Vagina (tissue), 2 donors: ENCODE measurements at places on chromosomes 6 and 20.

DNA sequence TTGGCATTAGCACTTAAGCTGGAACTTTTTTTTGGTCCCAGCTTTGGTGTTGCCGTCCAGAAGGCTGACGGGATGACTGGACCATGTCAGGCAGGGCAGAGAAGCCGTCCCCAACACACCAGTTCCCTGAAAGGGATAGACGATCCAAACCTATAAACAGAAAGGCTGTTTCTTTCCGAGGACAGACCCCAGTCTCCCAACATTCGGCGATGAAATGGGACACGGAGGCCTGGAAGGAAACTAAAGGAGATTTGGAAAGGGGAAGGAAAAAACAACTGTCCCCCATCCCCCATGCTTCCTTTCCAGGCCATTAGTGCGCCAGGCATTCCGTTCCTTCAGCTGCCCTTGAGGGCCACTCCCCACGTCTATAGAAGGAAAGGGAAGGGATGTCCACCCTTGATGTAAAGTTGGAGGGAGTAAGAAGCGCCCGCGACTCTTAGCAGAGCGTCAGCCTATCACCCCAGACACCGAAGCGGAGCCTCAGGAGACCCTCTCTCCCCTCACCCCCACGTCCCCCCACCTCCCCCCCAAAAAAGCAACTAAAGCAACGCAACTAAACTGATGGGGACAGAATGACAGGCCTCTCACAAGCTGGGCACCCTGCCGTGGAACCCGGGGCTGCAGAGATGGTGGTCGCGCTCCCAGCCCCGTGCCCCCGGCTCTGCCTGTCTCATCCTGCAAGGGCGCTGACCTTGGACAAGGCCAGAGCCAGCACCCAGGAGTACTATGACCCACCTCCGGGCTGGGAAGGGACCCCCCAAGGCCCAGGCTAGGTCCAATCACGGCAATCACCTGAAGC is 638 bp downstream of the BLCAP start:
- no peak for DNase-seq

- DNase-seq = no peak
Observed at GRCh38 chr6:75524322-75524972, 30.8 kb upstream of the FILIP1 start.

- DNase-seq = no peak
Observed at GRCh38 chr20:38079353-38079752, 45.8 kb downstream of the RPRD1B start.

DNA sequence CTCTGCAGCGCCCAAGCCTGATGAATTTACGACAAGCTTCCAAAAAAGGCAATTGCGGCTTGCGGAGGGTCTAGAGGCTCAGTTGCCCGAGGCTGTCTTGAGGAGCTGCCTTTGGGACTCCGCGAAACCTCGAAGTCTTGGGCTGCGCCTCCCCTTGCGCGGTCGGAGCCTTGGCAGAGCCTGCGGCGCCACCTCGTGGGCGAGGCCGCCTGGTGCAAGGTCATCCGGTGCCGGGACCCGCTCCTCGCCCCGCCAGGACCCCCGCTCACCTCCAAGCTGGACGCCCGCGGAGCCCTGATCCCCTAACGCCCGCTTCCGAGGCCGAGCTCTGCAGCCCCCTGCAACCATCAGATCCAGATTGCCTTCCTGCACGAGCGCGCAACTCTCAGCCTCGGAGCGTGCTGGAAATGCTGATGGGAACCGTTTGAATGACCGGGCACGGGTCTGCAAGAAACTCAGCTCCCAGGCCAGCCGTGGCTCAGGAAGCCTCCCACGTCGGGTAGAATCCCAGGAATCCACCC is 14.9 kb upstream of the FAM210B start:
- no peak for DNase-seq

DNA sequence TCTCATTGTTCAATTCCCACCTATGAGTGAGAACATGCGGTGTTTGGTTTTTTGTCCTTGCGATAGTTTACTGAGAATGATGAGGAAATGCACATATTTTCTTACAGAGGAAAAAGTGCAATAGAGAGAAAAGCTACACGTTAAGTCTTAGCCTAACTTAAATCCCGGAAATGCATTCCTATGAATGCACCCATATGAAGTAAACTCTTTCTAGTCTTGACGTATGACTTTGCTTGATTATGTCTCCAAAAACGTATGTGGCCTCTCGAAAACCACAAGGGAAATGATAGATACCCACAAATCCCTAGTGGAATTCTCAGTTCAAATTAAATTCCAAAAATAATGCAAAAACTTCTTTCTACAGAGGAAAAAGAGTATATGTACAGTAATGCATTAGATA is 90.7 kb upstream of the SASH1 start:
- no peak for DNase-seq

- DNase-seq = no peak
Observed at GRCh38 chr6:47446669-47447330, 30.8 kb upstream of the CD2AP start.

GRCh38 chr6:21595285-21596144 is 2.0 kb downstream of the SOX4 start:
- no peak for DNase-seq

- no peak for DNase-seq
Observed at GRCh38 chr20:58763076-58763475, 70.5 kb downstream of the NPEPL1 start.

GRCh38 chr20:21286775-21287174 is 16.4 kb upstream of the XRN2 start:
- no peak for DNase-seq

DNA sequence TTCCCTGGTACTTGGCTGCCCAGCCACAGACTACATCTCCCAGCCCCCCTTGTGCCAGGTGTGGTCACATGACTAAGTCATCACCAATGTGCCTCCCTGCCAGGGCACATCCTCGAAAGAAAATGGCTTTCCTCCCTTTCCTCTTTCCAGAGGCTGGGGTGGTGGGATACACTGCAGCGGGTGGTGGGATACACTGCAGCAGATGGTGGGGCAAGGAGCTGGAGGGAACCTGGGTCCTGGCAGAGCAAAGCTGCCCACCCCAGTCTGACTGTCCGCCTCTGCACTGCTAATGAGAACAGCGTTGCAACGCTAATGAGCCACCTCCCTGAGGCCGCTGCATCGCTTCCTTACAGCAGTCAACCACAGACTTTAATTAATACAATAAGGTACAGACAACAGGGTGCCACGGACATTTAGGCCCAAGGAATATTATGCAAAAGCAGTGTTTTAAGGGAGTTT is 125.3 kb downstream of the PREX1 start:
- DNase-seq = no peak

- DNase-seq = no peak
Observed at GRCh38 chr20:47524015-47524784, 22.5 kb downstream of the NCOA3 start.

- no peak for DNase-seq
Observed at GRCh38 chr6:2264932-2265331, 19.5 kb upstream of the GMDS start.

DNA sequence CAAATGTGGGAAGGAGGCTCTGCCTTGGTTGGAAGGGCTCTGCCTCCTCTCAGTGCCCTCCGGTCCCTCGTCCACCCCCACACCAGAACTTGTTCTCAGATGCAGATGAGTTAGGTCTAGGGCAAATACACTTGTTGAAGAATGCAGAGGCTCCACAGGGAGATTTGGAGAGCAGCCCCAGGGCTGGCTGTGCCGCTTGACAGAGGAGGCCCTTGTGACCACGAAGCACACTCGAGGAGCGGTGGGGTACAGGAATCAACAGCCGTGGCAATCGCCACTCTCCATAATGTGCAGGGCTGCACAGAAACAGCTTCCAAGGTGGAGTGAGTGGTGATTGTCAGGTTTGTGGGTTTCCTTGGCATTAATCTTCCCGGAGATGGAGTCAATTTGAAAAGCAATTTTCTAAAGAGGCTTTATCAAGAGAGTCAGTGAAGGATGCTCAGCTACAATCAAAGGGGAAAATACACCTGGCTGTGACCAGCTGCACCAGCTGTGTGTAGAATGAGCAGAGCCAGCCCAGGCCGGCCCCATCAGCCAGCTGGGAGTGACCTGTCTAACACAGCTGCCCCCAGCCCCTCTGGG is 59.5 kb downstream of the BFSP1 start:
- DNase-seq = peak; percentile 40

DNA sequence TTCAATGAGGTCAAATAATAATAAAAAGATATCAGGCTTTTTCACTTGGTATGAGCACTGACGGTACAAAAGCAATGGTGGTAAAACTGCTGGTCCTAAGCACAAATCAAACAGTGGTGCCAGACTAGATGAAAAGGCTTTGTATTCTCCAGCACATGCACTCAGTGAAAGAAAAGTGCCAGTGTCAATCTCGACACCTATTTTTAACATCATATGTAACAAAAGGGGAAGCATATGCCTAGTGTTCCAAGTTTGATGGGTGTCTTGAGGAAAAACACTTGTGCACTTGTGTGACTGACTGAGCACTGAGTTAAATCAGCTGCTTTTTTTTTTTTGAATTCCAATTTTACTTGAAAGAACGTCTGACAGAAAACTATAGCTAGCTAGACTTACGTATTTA is 27.3 kb downstream of the MED23 start:
- no peak for DNase-seq

- no peak for DNase-seq
Observed at GRCh38 chr6:160102956-160103824, 18.4 kb upstream of the SLC22A1 start.

DNA sequence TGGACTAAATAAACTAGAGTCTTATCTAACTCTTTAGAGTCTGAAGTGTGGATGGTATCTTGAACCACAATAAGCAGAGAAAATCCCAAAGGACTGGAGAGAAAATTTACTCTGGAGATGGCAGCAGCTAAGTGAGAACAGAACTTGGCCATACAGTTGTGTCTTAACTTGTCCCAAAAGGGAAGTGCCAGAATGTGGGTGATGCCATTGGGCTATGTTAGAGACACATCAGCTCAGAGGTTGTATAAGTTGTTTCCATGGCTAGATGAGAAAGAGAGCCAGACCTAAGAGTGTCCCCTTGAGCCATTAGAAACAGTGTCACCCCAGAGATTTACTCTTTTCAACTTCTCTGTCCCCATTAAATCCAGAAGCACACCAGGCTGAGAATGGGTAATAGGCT is 36.2 kb downstream of the FOXO3 start:
- DNase-seq = no peak

DNA sequence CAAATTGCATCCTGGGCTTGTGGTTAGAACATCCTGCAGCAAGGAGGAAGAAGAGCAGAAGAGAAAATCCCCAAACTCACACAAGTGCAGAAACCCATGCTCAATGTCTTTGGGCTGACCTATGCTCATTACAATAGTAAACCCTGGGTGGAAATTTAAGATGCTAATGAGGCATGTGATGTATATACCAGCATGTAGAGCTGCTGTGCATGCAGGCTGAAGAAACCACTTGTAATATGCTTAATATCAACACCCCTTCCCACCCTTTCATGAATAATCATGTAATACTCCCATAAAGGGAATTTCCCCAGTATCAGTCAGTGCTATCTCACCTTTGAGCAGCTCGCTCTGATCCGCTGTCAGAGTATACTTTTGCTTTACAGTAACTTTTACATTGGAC is 90.0 kb upstream of the GRIK2 start:
- DNase-seq = no peak

- peak; percentile 72 for DNase-seq
Observed at GRCh38 chr20:24840121-24840713, 108.9 kb upstream of the CST7 start.

DNA sequence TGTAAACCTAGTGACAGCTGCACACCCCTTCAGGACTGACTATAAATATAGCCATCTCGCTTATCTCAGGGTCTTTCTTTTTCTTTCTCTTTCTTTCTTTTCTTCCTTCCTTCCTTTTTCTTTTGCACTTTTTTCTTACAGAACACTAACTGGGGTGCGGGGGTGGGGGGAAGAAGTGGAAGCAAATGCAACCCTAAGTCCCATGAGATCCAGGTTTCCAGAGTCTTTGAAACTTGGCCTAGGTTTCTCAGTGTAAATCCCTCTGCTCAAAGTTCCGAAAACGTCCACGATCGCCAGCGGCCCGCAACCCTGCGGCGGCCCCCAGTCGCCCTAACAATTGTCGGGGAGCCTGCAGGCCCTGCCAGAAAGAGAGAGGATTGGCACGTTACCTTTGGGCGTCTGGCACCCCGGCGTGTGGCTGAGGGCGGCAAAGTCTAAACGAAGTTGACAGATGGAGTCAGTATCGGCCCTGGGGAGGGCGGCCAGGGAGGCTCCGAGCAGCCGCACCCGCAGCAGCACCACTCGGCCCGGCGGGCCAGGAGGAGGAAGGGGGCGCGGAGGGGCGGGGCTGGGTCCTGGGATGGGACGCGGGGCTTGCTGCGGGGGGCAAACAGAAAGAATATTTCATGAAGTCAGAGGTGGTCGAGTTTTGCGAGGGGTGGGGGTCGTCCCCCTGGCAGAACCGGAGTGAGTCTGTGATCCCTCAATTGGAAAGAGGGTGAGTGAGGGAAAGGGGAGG is 577 bp upstream of the FOXF2 start:
- DNase-seq = no peak

- DNase-seq = no peak
Observed at GRCh38 chr6:51934098-51934497, 153.3 kb downstream of the PKHD1 start.

DNA sequence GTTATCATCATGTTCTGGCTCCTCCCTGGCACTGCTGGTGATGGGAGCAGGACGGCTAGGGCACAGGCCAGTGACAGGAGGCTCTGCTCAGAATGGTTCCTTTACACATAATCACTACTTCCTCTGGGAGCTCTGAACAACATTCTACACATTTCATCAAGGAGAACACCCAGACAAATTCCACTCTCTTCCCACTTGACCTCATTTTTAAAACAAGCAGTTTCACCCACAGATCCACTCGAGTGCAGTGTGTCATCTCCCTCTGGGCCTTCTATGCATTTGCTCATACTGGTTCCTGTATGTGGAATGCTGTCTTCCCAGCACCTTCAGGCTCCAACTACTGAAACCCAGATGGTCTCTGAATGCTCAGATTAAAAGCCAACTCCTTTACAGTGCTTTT is 84.8 kb downstream of the ELOVL5 start:
- no peak for DNase-seq

- DNase-seq = no peak
Observed at GRCh38 chr6:167140589-167141474, 16.9 kb downstream of the GPR31 start.

DNA sequence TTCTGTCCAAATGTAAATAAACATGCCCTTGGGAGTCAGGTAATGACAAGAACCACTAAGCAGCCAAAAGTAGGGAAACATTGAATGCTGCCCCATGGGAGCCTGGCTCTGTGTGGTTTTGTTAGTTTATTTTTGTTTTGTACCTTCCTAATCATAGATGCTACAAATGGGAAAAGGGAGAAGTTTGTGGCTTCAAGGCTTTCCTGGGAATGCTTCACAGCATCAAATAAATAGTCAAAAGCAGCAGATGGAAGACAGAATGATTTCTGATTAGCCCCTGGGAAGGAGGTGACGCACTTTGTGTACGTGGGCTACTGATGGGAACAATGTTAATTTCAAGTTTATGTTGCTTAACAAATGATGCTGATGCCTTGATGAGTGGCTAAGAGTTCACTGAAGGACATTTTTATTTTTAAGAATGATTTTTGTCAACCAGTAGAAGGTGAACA is 532.7 kb downstream of the BCKDHB start:
- no peak for DNase-seq

GRCh38 chr20:63848003-63848911 is 13.0 kb upstream of the ABHD16B start:
- no peak for DNase-seq
